Adrenal gland (tissue), 19 donors: ENCODE measurements at places on chromosomes 11 and 22.

DNA sequence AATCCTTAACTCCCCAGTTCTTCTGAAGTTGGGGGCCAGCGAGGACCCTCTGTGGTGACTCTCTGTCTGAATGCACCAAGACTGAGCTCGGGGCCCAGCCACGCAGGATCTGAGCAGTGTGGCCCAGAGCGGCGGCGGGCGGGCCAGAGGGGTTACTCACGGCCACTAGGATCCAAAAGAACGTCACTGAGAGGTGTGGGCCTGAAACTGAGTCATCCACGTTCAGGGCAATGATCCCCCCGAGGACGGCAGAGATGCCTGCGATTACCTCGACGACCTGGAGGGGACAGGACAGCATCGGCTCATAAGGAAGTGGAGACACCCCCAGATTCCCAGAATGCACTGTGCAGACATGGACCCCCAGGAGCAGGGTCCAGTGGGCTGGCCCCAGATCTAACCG lies 11.2 kb downstream of the MLC1 start:
- no peak for DNase-seq

GRCh38 chr22:41781507-41781906 lies 19.0 kb upstream of the CCDC134 start:
- no peak for DNase-seq

GRCh38 chr22:44352378-44353035 lies 39.8 kb upstream of the SHISAL1 start:
- DNase-seq: no peak

GRCh38 chr22:45933506-45934167 lies 43.3 kb downstream of the WNT7B start:
- no peak for DNase-seq
